ENCODE measurements at places on chromosomes 12 and 14.
A peak's percentile ranks its signal among the peaks of the same experiment; 100 is the strongest.

DNA sequence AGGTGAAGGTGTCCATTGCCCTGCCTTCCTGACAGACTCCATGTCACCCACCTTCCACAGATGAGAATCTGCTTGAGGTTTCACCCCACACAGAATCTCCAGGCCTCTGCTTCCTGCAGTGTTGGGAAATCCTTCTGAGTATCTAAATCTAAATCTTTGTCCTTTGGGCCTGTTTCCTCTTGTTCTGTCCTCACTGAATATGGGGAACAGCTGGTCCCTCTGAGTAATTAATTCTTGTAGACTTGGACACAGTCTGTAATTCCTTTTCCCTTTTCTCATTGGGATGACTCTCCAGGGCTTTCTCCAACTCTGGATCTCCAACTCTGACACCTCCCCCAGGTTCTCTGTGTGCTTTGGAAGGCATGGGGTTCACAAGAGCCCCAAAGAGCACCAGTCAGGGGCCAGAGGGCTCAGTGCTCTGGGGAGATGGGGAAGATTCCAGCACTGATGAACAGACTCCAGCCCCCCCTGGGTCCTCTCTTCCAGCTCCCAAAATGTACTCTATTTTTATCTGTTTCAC lies 2.3 kb upstream of the ACVRL1 start:
- DNase-seq: no peak

- no peak for DNase-seq
These were observed 18.2 kb upstream of the STRAP start for GRCh38 chr12:15863984-15864383.

DNA sequence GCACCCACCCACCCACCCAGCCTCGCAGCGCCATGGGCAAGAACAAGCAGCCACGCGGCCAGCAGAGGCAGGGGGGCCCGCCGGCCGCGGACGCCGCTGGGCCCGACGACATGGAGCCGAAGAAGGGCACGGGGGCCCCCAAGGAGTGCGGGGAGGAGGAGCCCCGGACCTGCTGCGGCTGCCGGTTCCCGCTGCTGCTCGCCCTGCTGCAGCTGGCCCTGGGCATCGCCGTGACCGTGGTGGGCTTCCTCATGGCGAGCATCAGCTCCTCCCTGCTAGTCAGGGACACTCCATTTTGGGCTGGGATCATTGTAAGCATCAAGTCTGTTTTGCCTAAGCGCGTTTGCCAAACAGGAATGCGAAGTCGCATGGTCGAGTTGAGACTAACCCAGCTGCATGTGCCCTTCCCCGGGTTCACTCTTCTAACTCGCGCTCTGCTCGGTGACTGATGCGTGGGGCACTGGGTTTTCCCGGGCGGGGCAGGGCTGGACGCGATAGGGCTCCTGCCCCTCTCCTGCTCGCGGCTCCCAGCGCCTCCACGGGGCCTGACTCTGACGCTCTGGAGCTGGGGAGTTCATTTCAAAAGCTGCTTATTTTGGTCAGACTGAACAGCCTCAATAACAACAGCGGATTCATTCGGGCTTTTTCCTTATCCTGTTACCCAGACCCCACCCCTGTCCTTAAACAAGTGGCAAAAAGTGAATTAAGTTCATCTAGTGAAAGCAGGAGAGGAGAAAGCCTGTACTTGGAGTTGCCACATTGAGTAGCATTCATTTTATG lies 458 bp downstream of the SSPN start:
- peak; percentile 48 for DNase-seq

DNA sequence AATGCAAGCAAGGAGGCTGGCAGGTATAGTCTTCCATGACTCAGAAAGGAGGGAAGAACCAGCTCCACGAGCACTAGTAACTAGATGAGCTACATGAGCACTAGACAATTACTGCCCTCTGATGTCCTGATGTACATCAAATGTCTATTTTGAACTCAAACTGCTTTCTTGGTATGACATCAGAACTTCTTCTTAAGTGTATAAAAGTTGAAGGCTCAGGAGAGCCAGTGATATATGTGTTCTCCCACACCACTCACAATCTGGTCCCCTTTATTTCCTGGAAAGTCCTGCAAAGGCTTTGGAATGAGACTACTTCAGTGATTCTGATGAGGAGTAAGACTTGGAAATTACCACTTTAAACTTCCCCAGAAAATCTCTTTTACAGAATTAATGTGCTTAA lies 18.5 kb upstream of the DHRS7 start:
- DNase-seq: peak; percentile 52

GRCh38 chr14:56390859-56391258 lies 188.7 kb upstream of the TMEM260 start:
- no peak for DNase-seq

All from choroid plexus epithelial cell (primary cell).